Esophagus mucosa (tissue), 1 donor: ENCODE measurements at places on chromosomes 1 and 21. TPM values are rescaled to one million over a fixed set of nuclear protein-coding genes. Genes with fewer than 3 reads are reported as not detected.

DNA sequence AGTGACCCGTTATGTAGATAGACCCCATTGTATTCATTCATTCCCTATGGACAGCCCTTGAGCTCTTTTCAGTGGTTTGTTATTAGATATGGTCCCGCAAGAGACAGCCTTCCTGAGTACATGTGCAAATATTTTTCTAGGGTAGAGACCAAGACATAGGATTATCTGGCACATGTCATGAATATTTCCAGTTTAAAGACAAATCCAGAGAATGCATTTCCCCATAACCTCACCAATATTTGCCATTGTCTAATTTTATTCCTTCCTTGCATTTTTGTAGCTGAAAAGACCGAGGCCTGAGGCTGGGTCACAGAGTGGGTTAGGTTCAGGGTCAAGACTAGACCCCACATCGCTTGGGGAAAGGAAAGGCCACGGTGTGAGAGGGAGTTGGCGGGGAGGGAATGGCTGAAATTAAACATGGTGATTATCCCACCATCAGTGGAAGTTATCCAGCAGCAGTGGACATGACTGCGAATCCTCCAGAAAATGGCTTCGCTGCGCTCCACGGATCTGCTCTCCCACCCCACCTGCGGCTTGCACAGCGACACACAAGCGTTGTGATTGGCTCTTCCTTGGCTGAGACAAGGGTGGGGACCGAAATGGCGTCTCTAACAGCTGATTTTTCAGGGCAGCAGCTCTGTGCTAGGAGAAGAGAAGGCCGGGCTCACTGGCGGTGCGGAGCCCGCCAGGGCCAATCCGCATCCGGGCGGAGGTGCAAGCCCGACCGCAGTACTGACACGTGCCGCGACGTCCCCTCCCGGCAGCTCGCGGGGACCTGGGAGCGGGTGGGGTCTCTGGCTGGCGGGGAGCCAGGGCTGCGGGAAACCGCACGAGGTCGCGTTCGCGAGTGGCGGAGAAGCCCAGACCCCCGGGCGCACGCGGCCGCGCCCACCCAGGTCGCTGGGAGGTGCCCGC, 16.1 kb upstream of the STMN1 start:
- peak; percentile 70 for ATAC-seq

GRCh38 chr1:55706397-55706796, 491.2 kb upstream of the USP24 start:
- ATAC-seq: no peak

The KIF21B gene
- 0.52 TPM for total RNA-seq

The USP24 gene
- 21.8 TPM for total RNA-seq

- ATAC-seq: no peak
Observed at GRCh38 chr1:109241344-109241743, 8.0 kb upstream of the CELSR2 start.

The ZYG11A gene
- total RNA-seq: 0.44 TPM

The MAP3K21 gene
- total RNA-seq: 2.6 TPM

- ATAC-seq: no peak
Observed at GRCh38 chr1:5690898-5691297, 301.3 kb downstream of the NPHP4 start.

DNA sequence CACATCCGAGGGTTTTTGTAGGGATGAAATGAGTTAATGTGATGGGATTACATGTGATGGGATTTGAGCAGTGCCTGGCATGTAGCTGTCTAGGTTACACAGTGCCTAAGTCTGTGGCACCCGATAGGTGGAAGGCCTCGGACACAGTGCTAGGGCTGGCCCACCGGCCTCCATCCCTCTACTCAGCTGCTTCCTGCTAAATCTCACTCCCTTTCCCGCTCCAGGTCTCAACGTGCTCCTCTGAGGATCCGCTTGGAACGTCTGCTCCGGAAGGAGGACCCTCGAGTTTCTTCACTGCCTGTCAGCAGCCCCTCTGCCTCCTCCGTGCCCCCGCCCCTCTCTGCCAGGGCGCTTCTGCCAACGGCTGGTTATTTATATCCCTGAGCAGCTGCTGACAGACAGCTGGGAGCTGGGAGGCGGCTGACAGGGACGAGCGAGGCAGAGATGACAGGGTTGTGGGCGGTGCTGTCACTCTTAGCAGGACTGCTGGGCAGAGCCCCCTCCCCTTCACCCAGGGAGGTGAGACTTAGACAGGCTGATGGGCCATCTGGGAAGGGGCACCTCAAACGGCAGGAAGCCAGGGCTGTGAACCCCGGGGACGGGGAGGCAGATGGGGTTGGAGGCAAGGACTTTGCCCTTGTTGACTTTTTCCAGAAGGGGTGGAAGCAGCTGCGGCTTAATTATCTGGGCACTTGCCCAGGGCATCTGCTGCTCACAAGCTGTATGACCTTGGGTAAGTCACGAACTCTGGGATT, 26.6 kb upstream of the LRRN2 start:
- no peak for ATAC-seq

The SYT6 gene
- not detected for total RNA-seq

DNA sequence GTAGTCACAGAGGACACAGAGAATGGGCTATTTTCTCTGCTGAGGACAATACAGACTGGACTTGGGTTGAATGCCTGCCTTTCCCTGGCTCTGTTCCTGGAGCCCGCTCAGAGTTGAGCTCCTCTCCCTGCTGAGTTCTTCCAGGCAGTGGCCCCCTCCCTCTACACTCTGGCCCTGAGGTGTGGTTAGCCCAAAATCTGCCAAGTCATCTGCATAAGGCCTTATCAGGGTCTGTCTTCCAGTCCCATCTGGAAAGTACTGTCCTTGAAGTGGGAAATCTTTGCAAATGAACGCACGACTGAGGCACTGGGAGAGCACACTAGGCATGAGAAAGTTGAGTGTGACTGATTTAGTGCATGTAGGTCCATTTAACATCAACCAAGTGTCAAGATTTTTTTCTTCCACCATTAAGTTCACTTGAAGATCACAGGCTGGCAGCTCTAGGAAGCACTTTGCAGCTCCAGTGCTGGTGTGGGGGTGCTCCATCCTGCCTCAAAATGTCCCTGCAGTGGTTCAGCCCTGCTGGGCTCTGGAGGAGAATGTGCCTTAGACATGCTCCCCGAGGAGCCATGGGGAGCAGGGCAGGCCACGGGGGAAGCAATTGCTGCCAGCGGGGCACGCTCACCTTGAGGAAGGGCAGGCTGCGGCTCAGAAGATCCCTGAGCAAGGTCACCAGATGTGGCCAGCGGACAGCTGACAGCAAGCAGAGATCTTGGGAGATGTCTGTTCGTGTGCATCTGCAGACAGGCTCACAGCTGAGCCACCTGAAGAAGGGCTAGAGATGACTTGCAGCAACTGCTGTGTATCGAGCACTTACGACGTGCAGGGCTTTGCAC, 41.5 kb downstream of the IER5 start:
- no peak for ATAC-seq

DNA sequence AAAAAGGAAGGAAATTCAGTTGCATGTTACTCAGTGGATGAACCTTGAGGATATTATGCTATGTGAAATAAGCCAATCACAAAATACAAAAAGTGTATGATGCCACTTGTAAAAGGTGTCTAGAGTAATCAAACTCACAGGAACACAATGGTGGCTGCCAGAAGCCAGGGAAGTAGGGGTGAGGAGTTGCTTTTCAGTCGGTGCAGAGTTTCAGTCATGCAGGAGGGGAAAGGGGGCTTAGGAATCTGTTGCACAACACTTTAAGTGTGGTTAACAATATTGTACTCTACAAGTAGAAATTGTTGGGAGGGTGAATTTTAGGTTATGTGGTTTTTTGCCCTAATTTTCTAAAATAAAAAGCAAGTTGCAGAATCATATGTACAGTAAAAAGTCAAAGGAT, 184.2 kb upstream of the RAB4A start:
- no peak for ATAC-seq

- no peak for ATAC-seq
Observed at GRCh38 chr1:53138991-53139884, 3.2 kb downstream of the SLC1A7 start.

DNA sequence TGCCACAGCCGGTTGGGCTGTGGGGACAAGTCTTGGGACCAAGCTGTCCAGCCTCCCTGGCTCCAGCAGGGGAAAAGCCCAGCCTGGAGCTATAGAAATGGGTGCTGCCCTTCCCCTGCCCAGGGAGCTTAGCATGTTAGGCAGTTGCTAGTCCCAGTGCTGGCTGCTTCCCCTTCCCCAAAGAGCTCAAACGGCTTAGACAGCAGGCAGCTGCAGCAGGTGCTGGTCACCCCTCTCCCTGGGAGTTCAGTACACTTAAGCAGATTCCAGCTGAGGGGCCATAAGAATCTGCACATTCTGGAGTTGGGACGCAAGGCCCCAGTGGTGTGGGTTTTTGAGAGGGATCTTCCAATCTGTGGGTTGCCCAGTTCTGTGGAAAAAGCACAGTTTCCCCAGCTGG, 11.1 kb upstream of the REG4 start:
- ATAC-seq: no peak
